Stimulated activated naive CD8-positive, alpha-beta T cell treated with anti-CD3 and anti-CD28 coated beads, Interleukin-15, Interleukin-2, amounts not matched to agents 100 U/mL and 50 U/mL, for 24 hours (primary cell): ENCODE measurements at places on chromosomes 12 and 14.
A peak's percentile ranks its signal among the peaks of the same experiment; 100 is the strongest.

- DNase-seq: no peak
Measured at GRCh38 chr14:63764103-63764502, 36.2 kb upstream of the SGPP1 start.

DNA sequence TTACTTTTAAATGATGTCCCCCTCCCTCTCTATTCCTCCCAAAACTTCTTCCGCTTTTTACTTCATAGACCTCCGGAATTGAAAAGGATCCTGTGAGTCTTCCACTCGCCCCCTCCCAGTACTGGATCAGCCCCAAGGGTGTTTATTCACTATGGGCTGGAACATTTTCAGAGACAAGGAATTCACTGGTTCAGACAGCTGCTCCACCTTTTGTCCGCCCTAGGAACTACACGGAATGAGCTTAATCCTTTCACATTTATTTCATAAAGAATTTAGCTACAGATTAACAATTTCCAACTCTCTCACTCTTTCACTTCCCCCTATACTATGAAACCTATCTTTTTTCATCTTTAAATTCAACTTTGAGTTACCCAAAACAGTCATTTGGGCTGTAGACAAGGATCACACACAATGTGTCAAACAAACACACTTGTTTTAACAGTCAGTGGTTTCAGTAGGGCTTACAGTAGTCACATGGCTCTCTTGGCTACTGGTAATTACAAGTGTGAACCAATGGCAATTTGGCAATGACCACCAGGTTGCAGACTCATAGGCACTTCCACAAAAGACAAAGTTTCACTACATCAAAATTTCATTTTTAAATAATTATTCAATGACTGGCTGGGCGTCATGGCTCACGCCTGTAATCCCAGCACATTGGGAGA, 20.6 kb downstream of the CNIH1 start:
- no peak for DNase-seq

DNA sequence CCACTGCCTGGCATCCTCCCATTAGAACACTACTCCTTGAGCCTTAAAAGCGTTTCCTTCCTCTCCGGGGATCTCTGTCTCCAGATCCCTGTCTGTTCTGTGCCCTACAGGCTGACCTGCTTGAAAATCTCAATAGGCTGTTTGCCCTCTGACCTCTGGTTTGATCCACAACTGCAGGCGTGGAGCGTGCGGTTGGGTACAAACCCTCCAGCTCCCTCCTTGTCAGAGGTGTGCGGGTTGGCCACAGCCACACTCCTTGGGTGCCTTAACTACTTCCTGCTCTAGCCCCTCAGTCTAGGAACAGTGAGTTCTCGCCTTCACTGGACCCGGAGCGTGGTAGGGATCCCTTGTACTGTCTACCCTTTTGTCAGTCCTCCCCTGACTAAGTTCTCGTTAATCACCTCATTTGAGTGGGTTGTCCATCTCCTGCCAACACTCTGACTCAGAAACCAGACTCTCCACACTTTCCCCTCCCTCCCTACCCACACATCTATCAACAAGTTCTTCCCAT, 33.1 kb downstream of the CMKLR1 start:
- DNase-seq: peak; percentile 8

GRCh38 chr14:103512701-103513611, 9.7 kb downstream of the CKB start:
- DNase-seq: no peak

DNA sequence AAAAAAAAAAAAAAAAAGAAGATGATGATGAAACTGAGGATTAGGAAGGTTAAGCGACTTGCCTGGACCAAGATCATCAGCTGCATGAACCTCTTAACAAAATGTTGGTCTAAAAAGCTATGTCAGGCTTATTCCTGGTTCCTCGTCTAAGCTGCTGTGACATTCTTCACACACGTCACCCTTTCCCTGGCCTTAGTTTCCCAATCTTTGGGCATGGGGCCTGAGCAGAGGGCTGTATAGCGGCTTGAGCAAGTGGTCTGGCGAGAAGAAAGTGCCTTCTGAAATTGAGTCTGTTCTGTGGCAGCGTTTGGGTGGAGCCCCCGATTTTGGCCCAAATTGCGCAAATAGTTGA, 58.7 kb upstream of the CCND2 start:
- no peak for DNase-seq
